GM04503 (cell line): ENCODE measurements at places on chromosomes 1 and 21.
A peak's percentile ranks its signal among the peaks of the same experiment; 100 is the strongest.

- no peak for DNase-seq
Observed at GRCh38 chr1:39666772-39667171, 5.1 kb downstream of the NT5C1A start.

- peak; percentile 90 for DNase-seq
Observed at GRCh38 chr1:245599371-245600174, 444.8 kb downstream of the KIF26B start.

- DNase-seq: peak; percentile 22
Observed at GRCh38 chr21:32826329-32827167, 55.0 kb upstream of the PAXBP1 start.

GRCh38 chr1:213327017-213327667, 276.1 kb downstream of the RPS6KC1 start:
- DNase-seq: peak; percentile 45

- DNase-seq: no peak
Observed at GRCh38 chr1:110785612-110786011, 87.3 kb upstream of the CD53 start.

DNA sequence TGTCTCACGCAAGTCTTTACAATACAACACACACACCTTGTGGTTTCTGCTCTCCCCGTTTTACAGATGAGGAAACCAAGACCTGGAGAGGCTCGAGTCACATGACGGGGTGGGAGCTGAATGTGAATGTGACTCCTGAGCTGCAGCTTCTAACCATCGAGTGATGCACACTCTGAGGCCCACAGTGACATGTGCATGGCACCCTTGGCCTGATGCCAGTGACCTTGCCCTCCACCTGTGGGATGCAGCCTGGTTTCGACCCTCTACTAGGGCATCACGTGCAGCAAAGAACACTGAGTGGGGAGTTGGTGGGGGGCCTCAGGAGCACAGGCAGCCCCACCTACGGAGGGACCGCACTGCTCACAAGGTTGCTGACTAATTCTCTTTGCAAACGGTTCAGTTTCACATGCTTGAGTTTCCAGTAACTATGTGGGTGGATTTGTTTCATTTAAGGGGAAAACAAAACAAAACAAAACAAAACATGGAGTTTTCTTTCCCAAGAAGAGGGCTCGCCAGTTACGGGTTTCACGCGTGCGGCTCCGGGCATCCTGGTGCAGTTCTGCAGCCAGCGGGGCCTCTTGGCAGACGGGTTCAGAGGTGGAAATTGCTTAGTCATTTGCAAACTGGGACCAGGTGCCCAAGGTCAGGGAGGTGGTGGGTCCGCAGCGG, 22.9 kb downstream of the SPSB1 start:
- no peak for DNase-seq

DNA sequence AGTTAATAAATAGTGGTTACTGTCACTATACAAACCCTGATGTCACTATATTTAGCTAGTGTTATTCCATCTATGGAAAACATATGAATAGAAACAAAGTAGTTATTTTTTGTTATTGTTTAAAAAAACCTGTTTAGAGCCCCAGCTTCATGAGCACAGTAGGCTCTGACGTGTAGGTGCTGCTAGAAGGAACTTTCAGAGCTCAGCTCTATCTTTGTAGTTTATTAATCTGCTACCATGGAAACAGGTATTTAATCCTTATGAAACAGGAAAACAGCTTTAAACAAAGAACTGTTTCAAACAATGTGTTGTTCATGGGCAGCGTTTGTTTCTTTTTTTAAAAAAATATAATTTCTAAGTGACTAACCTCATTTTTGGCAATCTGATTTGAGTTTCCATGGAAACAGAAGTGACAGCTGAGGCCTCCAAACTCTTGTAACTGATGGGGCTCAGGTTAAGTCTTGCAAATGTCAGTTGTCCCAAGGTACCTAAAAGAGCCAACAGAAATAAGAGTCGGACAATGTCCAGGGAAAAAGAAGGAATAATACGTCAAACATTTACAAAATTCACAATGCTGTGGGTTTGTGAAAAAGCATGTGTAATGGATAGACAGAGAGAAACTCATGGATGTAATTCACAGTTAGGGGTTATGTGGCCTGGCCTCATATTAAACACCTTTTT, 162.0 kb upstream of the C21orf91 start:
- no peak for DNase-seq

DNA sequence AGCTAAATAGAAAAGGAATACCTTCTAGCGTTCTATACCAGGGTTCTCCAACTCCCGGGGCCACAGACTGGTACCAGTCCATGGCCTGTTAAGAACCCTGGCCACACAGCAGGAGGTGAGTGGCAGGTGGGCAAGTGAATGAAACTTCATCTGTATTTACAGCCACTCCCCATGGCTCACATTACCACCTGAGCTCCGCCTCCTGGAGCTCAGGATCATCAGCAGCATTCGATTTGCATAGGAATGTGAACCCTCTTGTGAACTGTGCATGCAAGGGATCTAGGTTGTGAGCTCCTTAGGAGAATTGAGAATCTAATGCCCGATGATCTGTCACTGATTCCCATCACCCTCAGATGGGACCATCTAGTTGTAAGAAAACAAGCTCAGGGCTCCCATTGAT, 107.3 kb downstream of the KAZN start:
- no peak for DNase-seq

- no peak for DNase-seq
Observed at GRCh38 chr1:174743654-174744561, 255.8 kb upstream of the CACYBP start.
